Glutamatergic neuron (in vitro differentiated cells): ENCODE measurements at places on chromosomes 5 and 9. TPM values are rescaled to one million over a fixed set of nuclear protein-coding genes. Genes with fewer than 3 reads are reported as not detected.

DNA sequence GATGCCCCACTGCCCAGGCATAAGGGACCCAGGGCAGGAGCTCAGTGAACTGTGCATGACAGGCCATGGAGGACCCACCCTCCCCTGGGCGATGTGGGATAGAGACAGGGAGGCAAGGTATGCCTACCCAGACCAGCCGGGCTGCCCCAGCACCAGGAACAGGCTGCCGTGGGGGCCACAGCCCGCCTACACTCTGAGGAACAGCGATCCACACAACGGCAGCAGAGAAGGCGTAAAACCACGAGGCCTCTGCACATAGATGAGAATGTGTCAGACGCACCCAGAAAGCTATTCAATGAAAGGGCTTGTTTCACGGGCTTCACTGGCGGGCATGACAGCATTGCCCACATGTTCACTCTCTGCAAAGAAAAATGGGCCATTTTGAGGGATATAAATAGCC lies 49.5 kb downstream of the SEMA4D start:
- no peak for DNase-seq

GRCh38 chr5:98498028-98498427 lies 275.4 kb upstream of the RGMB start:
- DNase-seq = no peak

- DNase-seq = no peak
Measured at GRCh38 chr5:21831145-21831787, 1021.9 kb downstream of the CDH12 start.

- no peak for DNase-seq
Measured at GRCh38 chr5:44845777-44846176, 37.0 kb downstream of the MRPS30 start.

DNA sequence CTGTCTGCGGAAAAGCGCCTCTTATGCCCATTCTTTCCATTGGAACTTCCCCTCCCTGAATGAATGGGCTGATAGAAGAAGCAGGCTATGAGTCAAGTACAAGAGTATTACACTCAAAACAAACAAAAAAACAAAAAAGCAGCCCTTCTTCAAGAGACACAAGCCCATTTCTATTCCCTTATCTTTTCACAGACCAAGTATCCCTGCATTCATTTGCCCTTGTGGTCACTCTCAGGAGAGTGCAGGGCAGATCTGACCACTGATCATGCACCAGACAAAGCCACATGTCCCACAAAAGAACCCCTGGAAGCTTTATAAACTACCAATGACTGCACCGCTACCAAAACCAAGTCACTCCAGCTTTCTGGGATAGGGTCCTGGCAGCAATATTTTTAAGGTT lies 262.5 kb upstream of the TAS2R1 start:
- no peak for DNase-seq

DNA sequence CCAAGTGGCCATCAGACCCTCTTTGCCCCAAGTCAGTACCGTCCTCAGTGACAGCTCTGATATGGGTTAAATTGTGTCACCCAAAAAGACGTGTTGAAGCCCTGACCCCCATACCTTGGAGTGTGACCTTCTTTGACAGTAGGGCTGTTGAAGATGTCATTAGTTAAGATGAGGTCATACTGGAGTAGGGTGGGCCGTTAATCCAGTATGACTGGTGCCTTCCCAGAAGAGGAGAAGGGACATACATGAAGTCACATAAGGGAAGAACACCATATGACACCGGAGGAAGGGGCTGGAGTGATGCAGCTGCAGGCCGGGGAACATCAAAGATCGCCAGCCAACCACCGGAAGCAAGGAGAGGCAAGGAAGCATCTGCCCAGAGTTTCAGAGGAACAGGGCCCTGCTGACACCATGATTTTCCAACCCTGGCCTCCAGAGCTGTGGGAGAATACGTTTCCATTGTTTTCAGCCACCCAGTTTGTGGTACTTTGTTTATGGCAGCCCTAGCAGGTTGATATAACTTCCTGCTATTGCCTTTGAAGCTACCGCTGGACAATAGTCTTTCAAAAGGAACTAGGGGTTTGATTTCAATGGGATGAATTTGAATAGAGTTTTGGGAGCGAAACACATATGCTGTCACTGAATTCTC lies 36.4 kb upstream of the CPEB4 start:
- no peak for DNase-seq

- DNase-seq = no peak
Measured at GRCh38 chr5:122429545-122430318, 117.7 kb downstream of the SNCAIP start.

DNA sequence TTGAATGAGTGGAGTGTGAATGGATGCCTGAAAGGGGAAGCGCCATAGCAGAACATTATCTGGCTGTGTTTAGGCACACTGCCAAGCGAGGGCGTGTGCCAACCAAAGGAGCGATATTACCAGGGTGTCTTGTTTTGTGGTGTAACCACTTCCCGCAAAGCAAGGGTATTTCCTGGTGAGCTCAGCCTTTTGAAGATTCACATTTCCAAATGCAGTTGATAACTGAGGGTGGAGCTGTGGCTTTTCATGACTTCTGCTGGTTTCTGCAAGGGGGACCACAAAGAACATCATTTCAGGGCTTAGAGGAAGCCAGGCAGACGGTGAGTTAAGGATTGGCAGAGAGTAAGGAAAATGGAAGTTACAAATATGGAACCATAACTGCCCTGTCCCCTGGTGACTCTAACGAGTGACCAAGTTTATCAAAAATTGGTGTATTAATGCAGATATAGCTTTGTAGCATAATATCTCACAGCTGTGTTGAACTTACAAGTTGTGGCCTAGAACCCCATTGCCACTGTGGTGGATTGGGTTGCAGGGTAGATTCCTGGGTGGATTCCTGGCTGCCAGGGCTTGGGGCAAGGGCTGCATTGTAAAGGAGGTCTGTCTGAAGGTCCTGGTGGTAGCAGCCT lies 71.4 kb downstream of the RALGPS1 start:
- DNase-seq = no peak

DNA sequence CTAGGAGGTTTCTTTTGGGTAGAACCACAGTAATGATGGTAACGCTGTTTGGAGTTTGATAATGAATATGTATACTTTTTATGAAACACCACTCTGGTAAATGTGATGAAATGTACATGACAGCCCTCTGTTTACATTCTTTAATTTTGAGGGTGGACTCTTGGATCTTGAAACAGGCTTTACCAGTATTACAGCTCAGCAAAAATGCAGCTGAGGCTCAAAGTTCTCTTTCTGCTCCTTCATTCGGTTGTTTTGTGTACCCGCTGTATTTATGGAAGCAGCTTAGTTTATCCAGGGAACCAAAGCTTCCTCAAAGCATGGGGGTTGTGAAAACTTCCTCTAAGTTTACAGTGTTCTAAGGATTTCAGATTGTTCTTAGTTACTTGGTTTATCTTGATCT lies 11.1 kb downstream of the GAPVD1 start:
- no peak for DNase-seq

GRCh38 chr9:109726119-109726518 lies 53.9 kb upstream of the PALM2AKAP2 start:
- no peak for DNase-seq

GRCh38 chr5:90402521-90403255 lies 6.9 kb downstream of the CETN3 start:
- no peak for DNase-seq

DNA sequence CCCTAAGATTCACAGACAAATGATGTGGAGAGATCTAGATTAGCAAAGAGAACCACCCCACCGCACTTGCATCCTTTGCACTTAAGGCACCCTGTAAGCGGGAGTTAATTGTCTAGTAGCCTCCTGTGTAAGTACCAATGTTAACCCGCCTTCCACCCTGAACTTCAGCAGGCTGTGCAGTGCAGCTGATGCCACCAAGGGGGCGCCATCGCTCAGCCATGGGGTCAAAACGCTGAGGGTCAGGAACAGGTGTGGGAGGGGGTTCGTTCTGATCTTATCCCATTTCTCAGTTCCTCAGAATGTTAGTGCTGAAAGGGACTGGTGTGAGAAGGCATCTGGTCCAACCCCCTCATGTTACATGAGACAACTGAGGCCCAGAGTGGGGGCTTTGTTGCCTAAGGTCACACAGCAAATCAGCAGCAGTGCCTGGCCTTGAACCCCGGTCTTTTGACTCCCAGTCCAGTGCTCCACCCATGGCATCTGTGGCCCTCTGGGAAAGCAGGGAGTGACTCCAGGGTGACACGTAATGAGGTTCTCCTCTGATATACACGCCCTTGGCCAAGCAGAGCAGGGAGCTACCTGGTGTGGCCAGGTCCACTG lies 57.3 kb downstream of the CYFIP2 start:
- DNase-seq = no peak

DNA sequence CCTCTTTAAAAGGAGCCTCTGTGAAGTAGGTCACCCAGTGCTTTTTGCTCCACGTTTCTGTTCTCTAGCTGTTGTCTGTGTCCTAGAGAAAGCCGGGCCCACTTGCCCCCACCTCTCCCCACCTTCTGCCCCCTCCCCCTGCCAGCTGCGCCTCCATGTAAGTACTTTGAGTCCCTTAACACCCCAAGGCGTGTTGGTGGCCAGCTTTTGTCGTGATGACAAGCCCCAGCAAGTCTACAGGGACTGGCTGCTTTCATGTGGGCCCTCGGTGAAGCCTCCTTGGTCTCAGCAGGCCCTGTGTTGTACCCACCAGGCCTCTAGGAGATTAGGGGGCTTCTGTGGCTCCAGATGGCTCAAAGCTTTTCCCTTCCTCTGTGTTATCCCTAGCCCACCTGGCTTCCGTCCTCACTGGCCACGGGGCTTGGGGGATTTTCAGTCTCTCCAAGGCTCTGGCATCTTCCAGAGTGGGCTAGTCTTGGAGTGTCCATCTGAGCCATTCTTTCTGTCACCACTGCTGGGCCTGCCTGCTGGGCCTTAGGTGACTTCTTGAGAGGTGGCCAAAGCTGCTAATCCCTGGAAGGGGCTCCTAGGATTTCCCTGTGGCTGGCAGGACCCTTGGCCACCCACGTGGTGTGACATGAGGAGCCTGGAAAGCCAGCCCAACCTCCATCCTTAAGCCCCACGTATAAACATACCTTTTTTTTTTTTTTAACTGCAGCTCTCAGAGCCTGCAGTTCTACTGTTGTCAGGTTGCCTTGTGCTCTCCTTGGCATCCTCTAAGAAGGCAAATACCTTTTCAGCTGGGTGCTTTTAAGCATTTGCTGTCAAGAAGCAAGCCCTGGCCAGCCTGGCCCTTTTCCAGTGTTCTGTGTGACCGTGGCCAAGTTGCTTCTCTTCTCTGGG lies 1.1 kb upstream of the NDST1 start:
- no peak for DNase-seq

DNA sequence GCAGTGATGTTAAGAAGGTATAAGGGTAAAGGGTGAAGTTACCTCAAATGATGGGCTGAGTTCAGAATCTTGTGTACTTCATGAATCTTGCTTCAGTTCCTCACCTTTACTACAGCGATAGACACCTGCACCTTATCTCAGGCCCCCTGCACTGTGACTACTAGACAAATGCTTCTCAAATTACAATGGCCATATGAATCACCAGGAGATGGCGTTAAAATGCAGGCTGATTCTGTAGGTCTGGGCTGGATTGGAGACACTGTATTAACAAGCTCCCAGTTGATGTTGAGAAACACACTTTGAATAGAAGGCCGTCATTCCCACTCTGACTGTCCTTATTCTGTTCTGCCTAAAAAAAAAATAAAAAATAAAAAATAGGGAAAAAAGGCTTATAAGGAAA lies 29.8 kb downstream of the TARS1 start:
- DNase-seq = no peak

GRCh38 chr5:22998774-22999173 lies 145.6 kb upstream of the CDH12 start:
- DNase-seq = no peak

DNA sequence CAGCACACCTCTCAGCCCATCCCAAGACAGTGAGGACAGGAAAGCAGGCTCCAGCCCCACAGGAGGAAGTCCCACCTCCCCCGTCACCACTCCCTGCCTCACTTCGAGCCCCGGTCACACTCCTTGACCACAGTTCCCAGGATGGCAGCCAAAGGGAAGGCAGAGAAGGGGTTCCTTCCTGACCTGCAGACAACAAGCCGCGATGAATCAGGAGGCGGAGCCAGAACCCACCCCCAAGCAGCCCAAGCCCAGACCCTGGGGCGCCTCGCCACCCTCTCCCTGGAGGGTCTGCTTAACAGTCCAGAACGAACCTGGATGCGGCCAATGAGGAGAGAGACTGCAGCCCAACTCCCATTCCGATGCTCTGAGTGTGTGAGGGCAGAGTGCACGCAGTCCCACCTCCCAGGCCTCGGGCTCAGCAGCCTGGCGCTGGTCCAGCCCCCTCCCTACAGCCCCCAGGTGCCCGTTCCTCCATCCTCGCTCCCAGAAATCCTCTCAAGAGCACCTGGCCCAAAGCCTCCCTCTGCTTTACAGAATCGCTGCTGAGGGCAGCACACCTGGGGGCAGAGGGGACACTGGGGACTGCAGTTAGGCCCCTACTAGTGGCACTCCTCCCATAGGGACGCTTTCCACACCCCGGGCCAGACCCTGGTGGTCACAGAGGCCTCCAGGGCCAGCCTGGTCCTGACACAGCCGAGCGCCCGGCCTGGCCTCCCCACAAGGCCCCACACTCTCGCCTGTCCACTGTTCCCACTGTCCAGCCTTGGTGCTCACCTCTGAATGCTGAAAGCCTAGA lies 69.6 kb upstream of the LRRTM2 start:
- DNase-seq = no peak

- no peak for DNase-seq
Measured at GRCh38 chr9:10005206-10005605, 607.6 kb downstream of the PTPRD start.

- no peak for DNase-seq
Measured at GRCh38 chr9:132775720-132776119, 102.4 kb downstream of the AK8 start.

DNA sequence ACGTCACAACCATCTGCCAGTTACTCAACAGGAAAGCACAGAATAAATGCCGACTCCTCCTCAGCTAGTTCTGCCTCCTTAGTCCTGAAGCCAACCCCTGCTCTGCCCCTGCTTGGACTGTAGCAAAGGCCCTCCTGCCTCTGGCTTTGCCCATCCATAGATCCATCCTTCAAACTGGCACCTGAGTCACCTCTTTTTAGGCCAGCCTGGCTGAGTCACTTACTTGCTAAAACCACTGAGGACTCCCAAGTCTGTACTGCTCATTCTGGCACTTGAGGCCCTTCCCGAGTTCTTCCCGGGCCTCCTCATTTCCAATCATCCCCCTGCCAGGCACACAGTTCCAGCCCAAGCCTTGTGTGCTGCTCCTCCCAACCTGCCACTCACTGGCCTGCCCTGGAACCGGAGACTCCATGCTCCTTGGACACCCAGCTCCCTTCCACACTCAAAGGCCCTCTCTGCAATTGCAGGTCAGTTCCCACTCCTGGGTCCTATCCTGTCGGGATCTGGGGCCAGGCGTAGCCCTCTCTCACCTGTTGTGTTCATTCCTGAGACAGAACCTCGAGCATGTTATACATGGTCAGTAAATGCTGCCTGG lies 220.1 kb downstream of the DAB2IP start:
- no peak for DNase-seq

DNA sequence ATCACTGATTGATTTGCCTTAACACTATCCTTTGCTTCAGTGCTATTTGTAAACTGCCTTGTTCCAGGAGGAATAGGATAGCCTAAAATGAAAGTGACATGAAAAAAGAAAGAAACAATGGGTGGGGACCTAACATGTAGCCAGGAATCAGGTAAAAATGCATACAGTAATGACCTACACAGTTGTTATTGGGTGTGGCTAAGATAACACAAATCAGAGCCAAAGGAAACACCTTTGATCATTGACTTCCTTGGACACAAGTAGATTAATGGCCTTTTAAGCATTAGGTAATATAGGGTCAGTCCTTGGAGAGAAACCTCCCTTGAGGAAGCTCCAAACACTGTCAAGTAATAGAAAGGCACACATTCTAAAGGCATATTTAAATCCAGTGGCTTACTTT lies 220.4 kb downstream of the TRPM3 start:
- no peak for DNase-seq

Gene SOX30
- total RNA-seq = not detected

Gene OTULINL
- total RNA-seq = 14.4 TPM

Gene PRUNE2
- total RNA-seq = 63.8 TPM

Gene LCN2
- not detected for total RNA-seq
